Skeletal muscle tissue (tissue), 5 donors: ENCODE measurements at places on chromosomes 16 and 17. TPM values are rescaled to one million over a fixed set of nuclear protein-coding genes. Genes with fewer than 3 reads are reported as not detected.

Gene PALB2
- total RNA-seq = 14.1 TPM

Gene SLC5A11
- not detected for total RNA-seq

Gene ZFP3
- 6.3 TPM for total RNA-seq

Gene ACAP1
- 2.1 TPM for total RNA-seq

Gene MT1F
- not detected for total RNA-seq

Gene UBFD1
- total RNA-seq = 36.5 TPM

Gene PRSS27
- not detected for total RNA-seq

Gene TBC1D3
- not detected for total RNA-seq

Gene TEFM
- total RNA-seq = 8.9 TPM

Gene SRCIN1
- 0.52 TPM for total RNA-seq

Gene KRTAP1-4
- total RNA-seq = not detected

Gene TSPOAP1
- total RNA-seq = 1.0 TPM

Gene ZSWIM7
- 24.5 TPM for total RNA-seq

Gene PPM1E
- 1.0 TPM for total RNA-seq

Gene SCIMP
- total RNA-seq = 2.1 TPM

Gene C16orf54
- 1.0 TPM for total RNA-seq

Gene SDK2
- 11.0 TPM for total RNA-seq

Gene WNT9B
- total RNA-seq = not detected

Gene NSMCE1
- total RNA-seq = 51.7 TPM

Gene SPNS3
- total RNA-seq = not detected

Gene TK1
- total RNA-seq = 12.0 TPM

Gene BMERB1
- total RNA-seq = 7.8 TPM

Gene CPHXL2
- total RNA-seq = not detected

Gene CTRB2
- total RNA-seq = not detected

Gene MAPT
- total RNA-seq = 4.7 TPM

Gene TBC1D3G
- not detected for total RNA-seq

Gene SEPTIN12
- total RNA-seq = not detected
